ENCODE measurements at places on chromosomes 16 and 17.

DNA sequence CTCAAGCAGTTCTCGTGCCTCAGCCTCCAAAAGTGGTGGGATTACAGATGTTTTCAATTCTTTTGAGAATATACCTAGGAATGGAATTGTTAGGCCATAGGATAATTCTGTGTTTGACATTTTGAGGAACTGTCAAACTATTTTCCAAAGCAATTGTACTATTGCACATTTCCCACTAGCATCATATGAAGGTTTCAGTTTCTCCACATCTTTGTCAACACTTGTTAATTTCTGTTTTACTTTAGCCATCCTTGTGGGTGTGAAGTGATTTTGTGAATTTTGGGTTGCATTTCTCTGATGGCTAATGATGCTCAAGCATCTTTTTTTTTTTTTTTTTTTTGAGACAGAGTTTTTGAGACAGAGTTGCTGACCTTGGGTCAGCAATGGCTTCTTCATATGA lies 6.2 kb downstream of the NT5M start:
- no peak for DNase-seq

DNA sequence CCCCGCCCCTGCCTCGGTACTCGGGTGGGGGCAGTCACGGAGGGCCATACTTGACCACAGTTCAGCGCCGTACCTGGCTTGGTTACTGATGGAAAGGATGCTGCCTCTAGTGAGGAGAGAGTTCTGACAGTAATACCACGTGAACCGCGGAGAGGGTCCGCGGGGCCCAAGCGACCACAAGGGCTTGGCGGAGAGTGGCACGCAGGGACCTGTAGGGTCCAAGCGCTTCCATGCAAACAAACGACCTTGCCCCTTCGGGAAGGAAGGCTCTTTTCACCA lies 9.2 kb downstream of the KDM6B start:
- no peak for DNase-seq

DNA sequence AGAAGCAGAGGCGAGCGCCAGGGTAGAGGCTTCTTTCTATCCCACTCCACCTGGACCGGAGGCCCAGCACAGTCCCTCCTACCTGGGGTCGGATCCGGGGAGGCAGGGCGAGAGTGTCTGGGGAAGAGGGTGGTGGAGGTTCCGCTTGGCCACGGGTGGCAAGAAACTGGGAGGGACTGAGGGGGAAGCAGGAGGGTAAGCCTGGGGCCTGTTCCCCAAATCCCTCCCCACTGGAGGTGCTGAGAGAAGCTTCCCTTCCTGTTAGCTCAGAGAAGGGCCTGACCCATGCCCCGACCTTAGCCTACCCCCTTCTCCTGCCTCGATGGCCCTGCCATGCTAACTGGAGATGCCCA lies 1.8 kb upstream of the TPPP3 start:
- DNase-seq = no peak

- no peak for DNase-seq
Observed at GRCh38 chr17:79792984-79793923, 3.6 kb downstream of the CBX8 start.
